ENCODE measurements at places on chromosomes 11 and 22. TPM values are rescaled to one million over a fixed set of nuclear protein-coding genes. Genes with fewer than 3 reads are reported as not detected.

Gene OR10A5
- polyA plus RNA-seq, result not detected

- peak; percentile 85 for DNase-seq
Measured at GRCh38 chr11:2376751-2377451, at the start of gene CD81. Gene CD81 (plus strand): TSS chr11:2377310. CDS start chr11:2377550, 240 bp downstream.

DNA sequence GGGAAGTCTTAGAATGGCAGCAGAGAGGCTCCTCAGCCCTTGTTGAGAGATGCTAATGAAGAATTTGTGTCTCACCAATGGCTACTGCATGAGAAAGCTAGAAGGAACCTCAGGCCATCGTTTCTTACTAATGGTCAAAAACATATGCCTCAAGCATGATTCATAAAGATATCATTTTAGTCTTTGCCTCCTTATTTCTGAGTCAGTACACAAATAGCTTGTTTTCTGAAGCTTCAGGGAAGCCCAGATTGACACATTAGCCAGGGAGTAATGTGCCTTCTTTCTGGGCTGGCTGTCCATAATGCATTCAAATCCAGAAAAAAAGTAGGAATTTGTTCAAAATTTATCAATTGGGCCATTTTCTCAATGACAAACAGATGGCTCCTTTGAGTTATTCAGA, 169.4 kb upstream of the ZBED5 start:
- no peak for DNase-seq

- DNase-seq, result no peak
Measured at GRCh38 chr22:39543095-39543494, 10.5 kb upstream of the RPS19BP1 start.

DNA sequence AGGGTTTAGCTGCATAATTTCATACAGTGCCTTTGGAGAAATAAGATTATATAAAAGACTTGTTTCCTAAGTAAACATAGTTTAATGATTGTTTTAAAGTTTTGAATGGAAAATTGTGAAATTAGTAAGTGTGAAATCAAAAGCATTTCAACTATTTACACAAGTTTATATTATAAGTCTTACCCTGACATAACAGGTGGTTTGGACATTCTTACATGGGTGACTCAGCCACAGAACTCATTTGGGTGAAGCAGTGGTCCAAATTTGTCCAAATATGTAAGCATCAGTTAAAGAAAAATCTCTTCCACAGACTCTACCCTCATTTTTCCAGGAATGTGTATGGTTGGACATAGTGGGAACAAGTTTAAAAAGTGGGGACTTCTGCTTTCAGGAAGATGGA, 68.0 kb downstream of the USP47 start:
- no peak for DNase-seq

DNA sequence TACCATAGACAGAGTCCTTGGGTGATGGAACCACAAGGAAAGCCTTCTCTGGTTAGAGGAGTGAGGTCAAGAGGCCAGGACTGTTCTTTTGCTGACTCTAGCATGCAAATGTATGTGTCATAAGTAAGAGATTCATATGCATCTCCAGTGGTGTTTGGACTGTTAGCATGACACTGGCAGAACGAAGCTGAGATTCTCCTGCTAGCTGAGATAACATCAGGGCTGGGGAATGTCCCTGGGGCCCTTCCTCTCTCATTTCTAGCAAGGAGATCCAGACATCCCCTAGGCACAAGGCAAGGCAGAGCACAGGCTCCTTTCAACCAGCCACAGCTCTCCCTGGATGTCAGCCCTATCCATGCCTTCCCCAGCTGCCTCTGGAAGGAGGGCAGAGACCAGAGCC, 711.3 kb downstream of the OPCML start:
- no peak for DNase-seq

DNA sequence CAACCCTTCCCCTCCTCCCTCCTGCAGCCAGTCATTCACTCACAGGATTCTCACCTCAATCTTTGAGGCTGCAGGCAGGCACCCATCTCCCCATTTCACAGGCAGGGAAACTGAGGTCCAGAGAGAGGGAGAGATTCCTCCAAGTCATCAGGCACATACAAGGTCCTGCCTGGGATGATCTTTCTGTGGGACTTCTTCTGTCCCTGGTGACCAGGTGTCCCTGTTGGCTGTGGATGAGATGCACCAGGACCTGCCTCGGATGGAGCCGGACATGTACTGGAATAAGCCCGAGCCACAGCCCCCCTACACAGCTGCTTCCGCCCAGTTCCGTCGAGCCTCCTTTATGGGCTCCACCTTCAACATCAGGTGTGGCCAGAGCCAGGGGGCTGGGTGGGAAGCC, 7.8 kb downstream of the FTH1 start:
- DNase-seq, result no peak

DNA sequence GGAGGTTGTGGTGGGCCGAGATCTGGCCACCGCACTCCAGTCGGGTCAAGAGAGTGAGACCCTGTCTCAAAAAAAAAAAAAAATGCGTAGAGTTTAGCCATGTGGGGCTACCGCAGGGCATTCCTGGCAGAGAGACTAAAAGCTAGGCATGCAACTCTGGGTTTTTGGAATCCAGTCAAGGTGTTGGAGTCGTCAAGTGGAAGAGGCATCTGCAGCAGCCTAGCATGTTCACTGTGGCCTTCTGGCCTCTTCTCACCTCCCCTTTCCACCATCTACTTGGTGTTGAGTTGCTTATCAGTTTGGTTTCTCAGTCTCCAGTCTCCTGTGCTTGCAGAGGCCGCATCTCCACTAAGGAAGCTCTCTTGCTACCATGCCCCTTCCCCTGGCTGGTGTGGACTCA, 572.5 kb downstream of the NTM start:
- no peak for DNase-seq

GRCh38 chr11:130213979-130214281, 54.3 kb downstream of the ST14 start:
- no peak for DNase-seq

GRCh38 chr11:62514151-62514550, 32.5 kb downstream of the AHNAK start:
- DNase-seq, result no peak

DNA sequence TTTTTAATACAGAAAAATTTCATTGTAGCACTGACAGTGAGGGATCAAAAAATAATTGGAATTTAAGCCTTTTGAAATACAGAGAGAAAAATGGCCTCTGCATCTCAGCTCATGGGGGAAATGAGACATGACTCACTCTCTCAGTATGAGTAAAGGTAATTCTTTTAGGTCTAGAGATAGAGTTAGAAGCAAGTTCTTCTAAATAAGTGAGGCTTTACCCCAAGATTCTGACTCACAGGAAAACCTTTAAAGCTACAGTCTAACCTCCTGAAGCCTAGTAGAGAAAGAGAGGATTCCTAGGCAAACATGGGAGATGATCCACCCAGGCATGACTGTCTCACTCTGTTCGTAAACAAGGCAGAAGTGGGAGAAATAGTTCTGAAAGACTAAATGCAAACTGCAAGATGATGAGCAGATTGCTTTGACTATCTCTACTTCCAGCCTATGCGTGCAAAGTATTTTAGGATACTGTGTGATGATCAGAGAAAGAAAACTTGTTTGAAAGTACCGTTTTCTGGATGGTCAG, 1003.3 kb upstream of the CCDC90B start:
- DNase-seq, result no peak

GRCh38 chr11:117822074-117823033, 2.2 kb downstream of the FXYD2 start:
- DNase-seq, result peak; percentile 56

- peak; percentile 84 for DNase-seq
Measured at GRCh38 chr22:39414886-39415285, 15.3 kb downstream of the TAB1 start.

Gene IL18
- polyA plus RNA-seq, result 3.4 TPM

GRCh38 chr11:64758330-64759079, 1.3 kb downstream of the PYGM start:
- DNase-seq, result peak; percentile 13

GRCh38 chr11:8097062-8097461, 16.1 kb downstream of the TUB start:
- no peak for DNase-seq

- no peak for DNase-seq
Measured at GRCh38 chr11:70952191-70952590, 300.2 kb downstream of the SHANK2 start.

- DNase-seq, result peak; percentile 47
Measured at GRCh38 chr11:827146-827896, 398 bp upstream of the CRACR2B start.

DNA sequence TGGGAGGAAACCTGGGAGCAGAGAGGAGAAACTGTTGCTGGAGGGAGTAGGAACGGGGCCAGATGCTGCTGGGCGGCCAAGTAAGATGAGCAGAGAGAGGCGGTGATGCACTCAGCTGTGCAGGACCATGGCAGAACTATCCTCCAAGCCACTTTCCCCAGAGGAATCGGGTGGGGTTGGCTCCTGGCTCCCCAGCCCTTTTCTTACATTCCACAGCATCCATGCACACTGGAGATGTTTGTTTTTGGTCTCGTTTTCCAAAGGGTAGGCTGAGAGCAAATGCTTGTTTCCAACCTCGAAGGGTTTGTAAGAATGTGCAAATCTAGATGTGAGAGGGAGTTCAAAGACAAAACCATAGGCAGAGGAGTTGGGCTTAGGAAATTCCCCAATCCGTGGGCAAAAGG, 73.2 kb downstream of the DBX1 start:
- DNase-seq, result no peak
